ENCODE measurements at places on chromosomes 6 and 20.

DNA sequence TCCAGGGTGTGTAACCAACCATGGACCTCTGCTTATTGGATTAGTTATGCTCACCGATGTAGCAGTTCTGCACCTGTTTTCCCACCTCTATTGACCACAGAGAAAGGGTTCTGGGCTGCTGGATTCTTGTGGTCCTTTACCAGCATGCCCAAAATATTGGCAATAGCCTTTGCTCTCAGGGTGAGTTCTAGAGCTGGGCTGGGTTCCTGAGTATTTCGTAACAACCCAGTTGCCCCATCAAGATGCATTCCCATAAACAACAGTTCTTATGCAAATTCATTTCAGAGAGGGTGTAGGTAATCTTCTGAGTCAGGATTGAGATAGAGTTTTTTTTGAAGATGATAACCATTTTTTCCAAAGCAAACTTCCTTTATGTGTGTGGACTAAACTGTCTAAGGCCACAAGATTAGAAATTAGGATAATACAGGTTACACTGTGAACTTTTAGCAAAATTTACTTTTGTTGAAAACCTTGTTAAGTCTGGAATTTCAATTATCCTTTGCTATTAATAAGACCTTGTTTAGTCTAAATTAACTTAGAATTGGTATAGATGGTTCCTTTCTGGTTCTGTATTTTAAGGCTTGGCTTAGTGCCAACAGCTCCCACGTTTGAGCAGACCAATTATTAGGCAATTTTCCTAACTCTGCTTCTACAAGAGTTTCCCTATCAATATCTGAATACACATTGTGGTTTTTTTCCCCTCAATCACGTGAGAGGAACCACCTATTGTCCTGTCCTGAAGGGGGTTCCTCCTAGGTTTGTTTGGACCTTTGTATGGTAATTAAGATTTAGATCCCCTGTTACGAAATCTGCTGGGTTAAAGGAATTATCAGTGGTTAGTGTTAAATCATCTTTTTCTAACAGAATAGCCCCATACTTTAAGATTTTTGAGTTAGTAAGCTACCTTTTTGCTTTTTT is 46.1 kb downstream of the TBX18 start:
- no peak for DNase-seq

DNA sequence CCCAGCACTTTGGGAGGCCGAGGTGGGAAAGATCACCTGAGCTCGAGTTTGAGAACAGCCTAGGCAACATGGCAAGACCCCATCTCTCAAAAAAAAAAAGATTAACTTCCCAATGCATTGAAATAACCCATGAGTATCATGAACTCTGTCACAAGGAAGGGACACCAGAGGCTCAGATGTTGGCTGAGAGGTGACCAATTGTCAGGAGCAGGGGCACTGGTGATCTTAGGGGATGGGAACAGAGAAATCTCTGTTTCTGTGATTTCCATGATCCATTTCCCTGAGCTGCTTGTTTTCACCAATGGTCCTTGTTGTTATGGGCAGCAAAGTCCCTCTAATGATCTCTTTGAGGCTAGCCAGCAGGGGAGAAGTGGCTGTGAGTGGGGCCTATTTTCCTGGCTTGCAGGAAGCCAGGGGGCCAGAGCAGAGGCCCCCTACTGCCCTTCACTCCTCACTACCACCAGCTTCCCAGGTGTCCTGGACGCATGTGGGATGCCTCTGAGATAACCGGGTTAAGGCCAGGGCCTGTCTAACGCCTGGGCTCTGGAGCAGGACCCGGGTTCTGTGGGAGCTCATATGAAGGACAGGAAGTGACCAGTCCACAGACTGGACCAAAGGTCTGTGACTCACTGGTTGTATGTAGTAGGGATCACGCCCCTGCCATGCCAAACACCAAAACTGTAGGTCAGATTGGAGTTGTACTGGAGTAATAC is 54.4 kb downstream of the PCNA start:
- no peak for DNase-seq

- DNase-seq = no peak
Observed at GRCh38 chr20:8368670-8369069, 236.6 kb downstream of the PLCB1 start.

DNA sequence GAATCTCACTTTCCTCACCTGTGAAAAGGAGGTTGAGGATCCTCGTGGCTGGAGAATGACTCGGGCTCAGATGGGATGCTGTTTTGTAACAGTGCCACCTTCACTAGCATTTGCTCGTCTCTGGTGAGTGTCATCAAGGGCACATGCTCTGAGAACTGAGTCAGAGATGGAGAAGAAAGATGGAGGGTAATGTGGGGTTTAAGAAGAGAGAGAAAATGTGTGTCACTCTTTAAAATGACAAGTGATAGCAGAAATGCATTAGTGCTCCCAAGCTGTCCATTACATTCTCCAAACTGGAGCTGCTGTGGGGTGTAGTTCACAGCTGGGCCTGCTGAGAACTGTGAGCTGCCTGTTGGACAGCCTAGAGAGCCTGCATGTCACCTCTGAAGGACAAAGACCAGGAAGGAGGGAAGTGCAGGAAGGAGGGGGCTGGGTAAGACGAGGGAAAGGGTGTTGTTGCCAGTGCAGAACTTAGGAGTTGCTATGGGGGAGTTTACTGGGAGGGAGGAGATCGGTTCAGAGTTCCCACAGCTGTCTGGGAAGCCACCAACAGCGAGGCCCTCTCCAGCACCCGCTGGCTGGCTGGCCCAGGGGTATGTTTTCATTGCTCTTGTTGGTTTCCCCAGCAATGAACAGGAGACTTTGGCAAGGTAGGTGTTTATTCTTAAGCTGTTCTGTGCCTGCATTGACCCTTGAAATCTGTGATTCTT is 19.8 kb downstream of the GMPR start:
- DNase-seq = no peak

DNA sequence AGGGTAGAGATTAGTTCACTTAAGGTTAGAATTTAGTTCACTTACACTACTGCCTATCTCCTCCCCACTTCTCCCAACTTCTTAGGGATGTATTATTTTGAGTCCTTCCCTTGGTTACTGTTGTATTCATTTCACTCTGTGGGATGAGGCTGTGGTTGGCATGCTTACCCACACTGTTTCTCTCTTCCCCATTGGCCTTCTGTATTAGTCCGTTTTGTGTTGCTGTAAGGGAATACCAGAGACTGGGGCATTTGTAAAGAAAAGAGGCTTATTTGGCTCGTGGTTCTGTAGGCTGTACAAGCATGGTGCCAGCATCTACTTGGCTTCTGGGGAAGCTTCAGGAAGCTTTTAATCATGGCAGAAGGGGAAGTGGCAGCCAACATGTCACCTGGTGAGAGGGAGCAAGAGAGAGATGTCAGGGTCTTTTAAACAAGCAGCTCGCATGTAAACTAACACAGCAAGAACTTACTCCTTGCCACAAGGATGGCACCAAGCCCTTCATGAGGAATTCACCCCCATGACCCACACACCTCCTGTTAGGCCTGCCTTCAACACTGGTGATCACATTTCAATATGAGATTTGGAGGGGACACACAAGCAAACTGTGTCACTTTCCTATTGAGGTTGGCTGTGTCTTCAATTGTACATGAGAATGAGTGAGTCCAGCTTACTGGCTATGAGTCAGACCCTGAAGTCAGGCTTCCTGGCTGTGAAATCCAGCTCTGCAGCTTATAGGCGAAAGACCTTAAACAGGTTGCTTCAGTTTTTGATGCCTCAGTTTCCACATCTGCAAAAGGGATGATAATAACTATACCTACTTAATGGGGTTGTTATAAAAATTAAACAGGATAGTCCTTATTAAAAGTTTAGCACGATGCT is 53.3 kb downstream of the SYNDIG1 start:
- no peak for DNase-seq

DNA sequence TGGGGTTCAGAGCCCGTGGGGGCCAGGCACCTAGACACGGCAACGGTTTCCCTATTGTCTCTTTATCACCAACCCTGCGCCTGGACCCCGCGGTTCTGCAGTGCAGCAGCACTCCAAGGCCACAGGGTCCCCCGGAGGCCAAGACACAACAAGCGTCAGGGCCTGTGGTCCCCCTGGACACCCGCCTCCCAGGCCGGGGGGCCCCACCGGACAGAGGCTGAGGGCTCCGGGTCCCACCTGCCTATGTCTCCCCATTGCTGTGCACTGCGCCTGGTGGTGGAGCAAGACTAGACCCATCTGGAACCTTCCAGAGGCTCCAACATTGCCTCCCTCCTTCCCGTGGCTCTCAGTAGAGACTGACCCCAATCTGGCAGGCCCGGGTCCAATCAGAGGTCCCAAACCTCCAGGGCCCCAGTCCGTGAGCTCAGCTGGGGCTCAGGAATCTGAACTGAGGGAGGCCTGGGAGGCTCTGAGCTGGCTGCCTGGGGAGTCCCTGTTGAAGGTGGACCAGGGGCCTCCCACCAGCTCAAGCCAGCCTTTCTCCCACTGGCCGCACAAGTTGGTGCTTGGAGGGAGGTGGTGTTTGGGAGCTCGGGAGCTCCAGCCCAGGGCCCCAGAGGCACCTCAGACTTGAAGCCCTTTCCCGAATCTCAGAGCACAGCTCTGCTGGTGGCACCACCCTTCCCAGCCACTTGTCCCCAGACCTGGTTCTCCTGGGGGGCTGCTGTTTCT is 8.8 kb downstream of the GATA5 start:
- DNase-seq = no peak

GRCh38 chr6:6474170-6474920 is 114.2 kb upstream of the LY86 start:
- no peak for DNase-seq

DNA sequence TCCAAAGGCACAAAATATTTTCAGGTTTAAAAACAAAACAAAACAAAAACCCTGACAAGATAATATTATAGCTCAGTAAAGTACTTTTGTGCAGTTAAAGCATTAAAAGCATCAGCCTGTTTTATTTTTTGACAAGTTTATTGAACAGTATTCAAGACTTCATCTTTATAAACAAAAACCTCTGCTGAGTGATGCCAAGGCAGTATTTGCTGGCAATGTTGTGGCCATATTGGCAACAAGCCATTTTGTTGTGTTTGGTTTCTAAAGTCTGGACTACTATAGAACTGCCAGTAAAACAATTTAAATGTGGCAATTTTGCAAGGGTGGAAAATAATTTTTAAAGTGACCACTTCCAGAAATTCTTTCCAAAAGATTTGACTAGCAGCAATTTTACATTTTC is 15.9 kb downstream of the CPNE1 start:
- DNase-seq = no peak

GRCh38 chr6:14790976-14791375 is 454.9 kb upstream of the JARID2 start:
- DNase-seq = no peak

GRCh38 chr6:108666656-108667260 is 106.0 kb downstream of the FOXO3 start:
- DNase-seq = no peak

- peak; percentile 11 for DNase-seq
Observed at GRCh38 chr6:131858765-131859415, 51.1 kb downstream of the ENPP1 start.

DNA sequence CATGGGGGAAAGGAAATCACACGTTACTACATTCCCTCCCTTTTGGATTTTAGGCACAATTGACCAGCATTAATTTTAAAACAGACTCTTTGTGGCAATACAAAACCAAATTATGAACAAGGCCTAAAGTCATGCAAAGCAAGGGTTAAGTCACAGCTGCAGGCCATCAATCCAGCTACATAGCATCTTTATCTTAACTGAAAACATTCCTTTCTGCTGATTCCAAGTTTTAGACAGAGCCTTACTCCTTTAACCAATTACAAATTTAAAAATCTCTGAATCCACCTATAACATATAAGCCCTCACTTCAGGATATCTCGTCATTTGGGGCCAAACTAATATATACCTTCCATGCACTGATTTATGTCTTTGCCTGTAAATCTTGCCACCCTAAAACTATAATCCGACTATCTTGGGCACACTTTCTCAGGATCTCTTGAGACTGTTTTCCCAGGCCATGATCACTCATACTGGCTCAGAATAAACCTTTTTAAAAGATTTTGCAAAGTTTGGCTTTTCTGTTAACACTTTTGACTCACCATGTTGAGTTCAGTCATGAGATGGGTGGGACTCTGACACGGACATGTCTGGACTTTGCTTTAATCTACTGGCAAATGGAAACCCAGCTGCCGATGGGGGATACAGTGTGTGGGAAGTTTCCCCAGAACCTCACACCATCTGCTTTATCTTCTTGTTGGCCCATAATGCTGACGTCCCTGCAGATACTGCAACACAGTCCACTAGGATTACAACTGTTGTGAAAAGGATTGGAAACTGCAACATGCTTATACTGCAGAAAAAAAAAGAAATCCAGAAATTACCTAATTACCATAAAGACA is 757.0 kb downstream of the PTPRT start:
- no peak for DNase-seq

GRCh38 chr6:154381548-154381947 is 24.9 kb upstream of the IPCEF1 start:
- no peak for DNase-seq

DNA sequence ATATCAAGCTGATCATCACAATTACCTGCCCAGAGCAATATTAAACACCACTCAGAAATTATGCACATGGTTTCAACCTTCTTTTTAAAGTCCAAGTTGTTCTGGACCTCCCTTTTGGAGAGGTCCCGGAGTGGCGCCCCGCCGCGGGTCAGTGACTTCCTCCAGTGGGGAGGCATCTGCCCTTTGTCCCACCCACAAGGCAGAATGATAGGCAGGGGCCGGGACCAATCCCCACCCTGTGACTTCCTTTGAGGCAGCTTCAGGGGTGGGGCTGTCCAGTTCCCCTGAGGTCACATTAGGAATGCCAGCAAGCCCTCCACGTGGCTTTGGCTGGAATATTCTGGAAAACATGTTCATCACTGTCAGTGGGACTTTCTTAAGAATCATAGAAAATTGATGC is 207.0 kb downstream of the ANKRD60 start:
- DNase-seq = no peak

DNA sequence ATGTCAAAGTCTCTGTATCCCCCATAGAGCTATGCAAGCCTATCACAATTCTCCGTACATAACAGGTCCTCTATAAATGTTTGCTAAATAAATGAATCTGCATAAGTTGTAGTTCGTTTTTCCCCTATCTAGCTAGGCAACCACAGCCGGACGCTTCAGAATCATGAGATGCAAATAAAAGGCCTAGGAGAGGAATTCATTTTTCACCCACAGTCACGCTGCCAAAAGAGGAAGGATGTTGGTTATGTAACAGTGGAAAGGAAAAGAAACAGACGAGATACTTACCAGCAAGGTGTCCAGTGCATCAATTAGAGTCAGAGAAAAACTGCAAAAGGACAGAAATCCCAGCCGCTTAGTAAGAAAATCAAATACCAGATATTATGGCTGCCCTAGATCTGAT is 2.4 kb downstream of the EDEM2 start:
- DNase-seq = no peak

GRCh38 chr6:144262470-144263369 is 22.4 kb upstream of the UTRN start:
- DNase-seq = peak; percentile 8

Data from A673 (cell line).